ENCODE measurements at places on chromosomes 6 and 20.

DNA sequence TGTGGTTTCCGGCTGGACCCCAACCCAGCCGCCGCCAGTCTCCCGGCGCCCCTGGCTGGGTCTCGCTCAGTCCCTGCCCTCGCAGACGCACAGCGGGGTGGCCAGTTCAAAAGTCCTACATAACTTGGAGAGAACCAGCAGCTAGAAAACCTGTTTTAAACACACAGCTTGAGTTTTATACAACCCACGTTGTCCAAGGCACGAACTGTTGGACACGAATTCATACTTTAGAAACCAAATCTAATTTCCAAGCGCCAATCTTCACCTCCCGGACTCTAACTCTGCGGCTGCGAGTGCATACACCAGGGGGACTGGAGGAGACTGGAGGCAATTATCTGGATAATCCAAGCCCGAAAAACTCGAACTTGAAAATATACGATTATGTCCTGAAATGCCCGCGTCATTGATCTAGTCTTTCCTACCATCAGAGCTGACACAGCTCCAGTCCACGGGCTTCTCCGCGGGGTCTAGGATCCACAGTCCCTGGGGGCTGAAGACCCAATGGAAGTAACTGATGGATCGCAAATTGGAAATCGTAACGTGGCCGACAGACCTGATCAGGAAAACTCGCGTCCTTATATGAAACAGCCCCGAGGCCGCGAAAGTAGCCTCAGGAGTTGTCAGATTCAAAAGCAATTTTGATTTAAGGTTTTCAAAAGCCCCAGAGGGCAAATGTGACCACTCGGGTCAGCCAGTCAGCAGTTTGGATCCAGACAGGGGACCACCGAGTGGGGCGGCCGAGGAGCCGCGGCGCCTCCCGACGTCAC, 843 bp upstream of the HEY2 start:
- no peak for DNase-seq

DNA sequence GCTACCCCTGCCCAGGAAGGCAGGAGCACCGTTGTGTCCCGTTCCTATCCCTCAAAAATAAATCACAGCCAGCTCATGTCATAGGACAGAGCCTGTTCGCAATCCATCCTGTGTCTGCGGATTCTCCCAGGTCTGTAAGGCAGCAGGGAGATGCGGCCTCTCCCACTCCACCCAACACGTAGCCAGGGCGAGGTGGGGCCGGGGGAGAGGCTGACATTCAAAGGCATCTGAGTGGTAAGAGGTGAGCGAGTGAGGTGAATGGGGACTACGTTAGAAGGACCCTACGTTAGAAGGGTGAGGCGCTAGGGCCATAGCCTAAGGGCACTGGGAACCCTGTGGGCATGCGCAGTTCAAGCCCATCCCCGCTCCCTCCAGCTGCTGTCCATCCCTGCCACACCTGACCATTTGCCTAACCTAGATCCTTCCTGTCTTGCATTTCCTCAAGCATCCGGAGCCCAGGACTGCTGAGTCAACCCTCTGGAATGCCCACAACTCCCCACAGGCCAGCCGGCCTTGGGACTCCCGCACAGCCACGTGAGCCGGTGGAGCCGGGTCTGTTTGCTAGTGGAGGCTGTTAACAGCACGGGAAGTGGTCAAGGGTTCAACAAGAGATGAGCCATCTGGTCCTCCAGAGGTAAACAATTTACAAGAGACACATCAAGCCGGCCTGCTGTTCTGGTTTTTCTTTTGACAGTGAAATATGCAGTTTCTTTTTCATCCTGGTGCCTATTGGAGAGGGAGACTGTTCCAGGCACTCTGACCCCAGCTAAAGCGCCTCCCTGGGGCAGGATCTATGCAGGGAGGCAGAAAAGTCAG, 45.9 kb downstream of the RIPOR3 start:
- no peak for DNase-seq

- no peak for DNase-seq
Measured at GRCh38 chr6:48834706-48835105, 628.3 kb downstream of the MMUT start.

- no peak for DNase-seq
Measured at GRCh38 chr6:24614648-24615047, 31.3 kb downstream of the KIAA0319 start.

DNA sequence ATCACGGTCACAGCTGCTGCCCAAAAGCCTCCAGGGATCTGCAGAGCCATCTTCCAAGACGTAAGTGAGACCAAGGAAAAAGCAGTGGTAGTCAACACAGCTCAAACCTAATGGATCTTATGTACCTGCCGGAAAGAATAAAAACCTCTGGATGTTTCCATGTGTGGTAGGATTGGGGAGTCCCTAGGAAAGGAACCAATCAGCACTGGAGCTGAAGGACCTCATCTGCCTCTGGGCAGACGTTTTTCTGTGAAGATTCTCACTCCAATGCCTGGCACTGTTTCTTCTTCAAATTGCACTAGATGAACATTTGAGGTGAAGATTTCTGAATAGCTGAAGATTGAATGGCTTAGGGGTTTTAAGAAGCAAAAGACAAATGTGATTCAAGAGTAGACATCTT, at the start of gene HLA-DQB2:
TSS of gene HLA-DQB2 (minus strand) at position 112 of the 400 bp plus-strand sequence. CDS start at position 50, 62 bp downstream.
- DNase-seq = no peak

DNA sequence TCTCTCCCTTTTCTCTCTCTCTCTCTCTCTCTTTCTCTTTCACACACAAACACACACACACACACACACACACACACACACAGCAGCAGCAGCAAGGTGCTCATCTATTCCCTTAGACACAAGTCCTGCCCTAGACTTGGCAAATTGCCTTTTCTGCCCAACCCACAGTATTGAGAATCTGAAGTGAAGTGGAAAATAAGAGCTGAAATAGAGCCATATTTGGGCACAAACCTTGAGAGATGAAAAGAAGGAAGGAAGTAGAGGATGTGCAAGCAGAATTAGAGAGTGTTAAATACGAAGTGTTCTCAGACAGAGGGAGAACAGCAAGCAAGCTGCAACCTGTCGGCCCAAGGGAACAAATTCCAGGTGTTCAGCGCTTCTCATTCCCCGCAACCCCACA, 557.5 kb upstream of the NOX3 start:
- DNase-seq = no peak

Measured in activated CD8-positive, alpha-beta memory T cell treated with anti-CD3 and anti-CD28 coated beads for 4 hours (primary cell).